Sigmoid colon (tissue), 7 donors: ENCODE measurements at places on chromosomes 16 and 17. TPM values are rescaled to one million over a fixed set of nuclear protein-coding genes. Genes with fewer than 3 reads are reported as not detected.

Gene ITGB3
- 62.7 TPM for total RNA-seq

Gene CCL4
- total RNA-seq, result 0.16 TPM

Gene TCAP
- total RNA-seq, result 0.49 TPM

Gene RAB34
- 148 TPM for total RNA-seq

Gene TUBB3
- 32.1 TPM for total RNA-seq

Gene KRT36
- total RNA-seq, result not detected

Gene VMO1
- total RNA-seq, result 4.1 TPM

Gene AATK
- 0.16 TPM for total RNA-seq

Gene IL21R
- total RNA-seq, result not detected

Gene TEX14
- total RNA-seq, result 0.28 TPM

Gene HBQ1
- total RNA-seq, result not detected

Gene CYGB
- 18.6 TPM for total RNA-seq

DNA sequence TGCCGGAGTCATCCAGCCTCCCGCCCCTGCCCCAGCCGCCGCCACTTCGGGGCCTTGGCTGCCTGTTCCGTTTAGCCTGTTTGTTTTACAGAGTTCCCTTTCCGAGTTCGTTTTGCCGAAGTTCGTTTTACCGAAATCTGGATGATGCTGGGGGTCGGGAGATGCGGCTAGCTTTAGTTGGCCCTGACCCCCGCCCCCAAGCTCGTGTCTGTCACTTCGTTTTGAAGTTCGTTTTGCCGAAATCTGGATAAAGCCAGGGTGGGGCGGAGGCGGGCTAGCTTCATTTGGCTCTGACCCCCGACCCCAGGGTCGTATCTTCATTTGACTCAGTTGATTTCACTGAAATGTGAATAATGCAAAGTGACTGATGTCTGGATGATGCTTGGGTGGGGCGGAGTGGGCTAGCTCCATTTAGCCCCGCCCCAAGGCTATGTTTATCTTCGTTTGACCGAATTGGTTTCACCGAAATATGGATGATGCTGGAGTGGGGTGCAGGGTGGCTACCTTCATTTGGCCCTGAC, 591 bp downstream of the PSMD7 start:
- no peak for DNase-seq
- H3K36me3 ChIP-seq, result peaks cover 34% of the 10 kb centered on the region
- peak overlapping the region; percentile 95 for H3K27ac ChIP-seq
- H3K4me1 ChIP-seq, result peaks cover 22% of the 10 kb centered on the region
- H3K27me3 ChIP-seq, result no peaks in the 10 kb centered on the region
- H3K4me3 ChIP-seq, result peak overlapping the region; percentile 78

DNA sequence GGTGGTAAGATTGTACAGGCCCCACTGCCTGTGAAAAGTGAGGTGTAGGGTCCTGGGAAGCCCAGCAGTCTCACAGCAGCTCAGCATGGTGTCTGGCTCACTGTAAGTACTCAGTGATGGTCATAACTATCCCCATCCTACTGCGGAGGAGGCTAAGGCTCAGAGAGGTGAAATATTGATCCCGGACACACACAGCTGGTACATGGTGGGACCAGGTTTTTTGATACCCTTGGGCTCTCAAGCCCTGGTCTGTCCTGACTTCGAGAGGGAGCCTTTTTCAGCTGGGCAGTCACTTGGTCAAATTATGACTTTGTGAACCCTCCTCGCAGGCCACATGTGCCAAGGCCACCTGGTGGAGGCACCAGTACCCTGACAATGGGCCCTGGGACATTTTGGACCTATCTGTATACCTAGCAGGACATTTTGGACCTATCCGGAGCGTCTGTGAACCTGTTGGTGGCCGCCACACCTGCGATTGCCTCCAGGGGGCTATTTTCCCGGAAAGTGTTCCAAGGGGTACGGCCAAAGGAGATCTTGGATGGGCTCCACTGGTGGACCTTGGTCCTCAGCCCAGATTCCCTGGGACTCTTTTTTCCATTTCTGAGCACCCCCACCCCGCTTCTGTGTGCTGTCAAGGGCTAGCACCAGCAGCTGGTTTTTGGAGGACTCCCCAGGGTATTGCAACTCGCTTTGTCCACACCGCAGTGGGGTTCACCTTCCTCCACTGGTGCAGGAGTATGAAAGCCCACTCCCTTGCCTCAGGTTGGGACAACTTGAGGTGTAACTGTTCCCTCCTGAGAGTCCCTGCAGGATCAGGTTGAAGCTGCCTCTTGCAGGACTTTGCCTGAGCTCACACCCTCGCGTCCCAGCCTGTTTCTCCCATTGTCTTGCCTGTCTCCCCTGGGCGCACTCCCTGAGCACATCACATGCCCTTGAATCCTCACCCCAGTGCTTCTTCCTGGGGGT, 83.6 kb upstream of the NKD1 start:
- H3K4me3 ChIP-seq, result no peak overlapping the region
- H3K4me1 ChIP-seq, result peaks cover 9% of the 10 kb centered on the region
- DNase-seq, result peak; percentile 28
- no peaks in the 10 kb centered on the region for H3K36me3 ChIP-seq
- no peak overlapping the region for H3K27ac ChIP-seq
- H3K27me3 ChIP-seq, result peaks cover 17% of the 10 kb centered on the region

GRCh38 chr17:83203472-83204221, 124.2 kb downstream of the METRNL start:
- no peaks in the 10 kb centered on the region for H3K36me3 ChIP-seq
- H3K4me1 ChIP-seq, result no peaks in the 10 kb centered on the region
- DNase-seq, result peak; percentile 65
- H3K27me3 ChIP-seq, result no peaks in the 10 kb centered on the region
- no peak overlapping the region for H3K4me3 ChIP-seq

- no peaks in the 10 kb centered on the region for H3K36me3 ChIP-seq
- no peak overlapping the region for H3K27ac ChIP-seq
- H3K27me3 ChIP-seq, result no peaks in the 10 kb centered on the region
Observed at GRCh38 chr16:74073456-74073855, 223.2 kb upstream of the PSMD7 start.

- no peaks in the 10 kb centered on the region for H3K36me3 ChIP-seq
- peaks cover 8% of the 10 kb centered on the region for H3K27me3 ChIP-seq
- H3K27ac ChIP-seq, result peak overlapping the region; percentile 69
- H3K4me3 ChIP-seq, result peak overlapping the region; percentile 55
- H3K4me1 ChIP-seq, result peaks cover 18% of the 10 kb centered on the region
Observed at GRCh38 chr17:68600067-68600930, 868 bp downstream of the FAM20A start.

- no peaks in the 10 kb centered on the region for H3K36me3 ChIP-seq
- H3K27ac ChIP-seq, result peak overlapping the region; percentile 15
- H3K4me3 ChIP-seq, result peak overlapping the region; percentile 45
- H3K27me3 ChIP-seq, result peaks cover 8% of the 10 kb centered on the region
Observed at GRCh38 chr16:19883296-19883965, 1.2 kb downstream of the GPRC5B start.

DNA sequence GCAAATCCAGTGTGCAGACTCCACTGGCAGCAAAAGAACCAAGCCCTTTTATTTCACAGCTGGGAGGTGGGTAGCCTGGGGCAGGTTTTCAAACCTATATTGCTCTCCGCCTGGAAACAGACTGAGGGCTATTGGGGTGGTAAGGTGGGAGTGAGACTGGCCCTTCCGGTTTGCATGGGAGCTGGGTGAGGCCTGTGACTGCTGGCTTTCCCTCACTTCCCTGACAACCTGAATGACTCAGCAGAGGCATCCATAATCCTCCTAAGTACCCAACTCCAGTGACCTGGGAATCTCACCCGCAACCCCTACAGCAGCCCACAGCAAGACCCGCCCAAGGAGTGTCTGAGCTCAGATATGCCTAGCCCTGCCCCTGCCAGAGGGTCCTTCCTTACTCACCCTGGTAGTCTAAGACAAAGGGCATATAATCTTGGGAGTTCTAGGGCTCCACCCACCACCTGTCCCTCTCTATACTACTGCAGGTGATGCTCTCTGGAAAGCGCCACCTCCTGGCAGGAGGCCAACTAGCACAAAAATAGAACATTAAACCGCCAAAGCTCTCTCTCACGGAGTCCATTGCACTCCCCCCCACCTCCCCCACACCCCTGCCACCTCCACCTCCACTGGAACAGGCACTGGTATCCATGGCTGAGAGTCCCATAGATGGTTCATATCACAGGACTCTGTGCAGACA, 602.0 kb upstream of the C16orf82 start:
- H3K27me3 ChIP-seq, result no peaks in the 10 kb centered on the region
- H3K36me3 ChIP-seq, result no peaks in the 10 kb centered on the region
- DNase-seq, result no peak
- no peak overlapping the region for H3K4me3 ChIP-seq
- H3K4me1 ChIP-seq, result no peaks in the 10 kb centered on the region

DNA sequence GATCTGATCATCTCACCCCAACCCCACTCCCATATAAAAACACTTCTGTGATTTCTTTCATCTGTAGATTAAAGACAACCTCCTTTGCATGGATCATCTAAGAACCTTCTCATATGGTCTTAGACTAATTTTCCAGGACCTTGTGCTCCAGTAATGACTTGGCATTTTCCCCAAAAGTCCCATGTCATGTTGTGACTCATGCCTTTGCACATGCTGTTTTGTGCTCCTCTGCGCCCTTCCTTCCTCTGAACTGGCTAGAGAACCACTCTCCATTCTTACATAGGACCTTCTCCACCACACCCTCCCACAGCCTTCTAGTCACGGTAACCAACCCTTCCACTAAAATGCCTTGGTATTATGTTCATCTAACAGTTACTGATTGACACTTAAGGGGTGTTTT, 99.5 kb upstream of the AXIN2 start:
- no peaks in the 10 kb centered on the region for H3K36me3 ChIP-seq
- DNase-seq, result no peak
- H3K4me1 ChIP-seq, result no peaks in the 10 kb centered on the region
- no peak overlapping the region for H3K27ac ChIP-seq
- H3K4me3 ChIP-seq, result no peak overlapping the region
- no peaks in the 10 kb centered on the region for H3K27me3 ChIP-seq

DNA sequence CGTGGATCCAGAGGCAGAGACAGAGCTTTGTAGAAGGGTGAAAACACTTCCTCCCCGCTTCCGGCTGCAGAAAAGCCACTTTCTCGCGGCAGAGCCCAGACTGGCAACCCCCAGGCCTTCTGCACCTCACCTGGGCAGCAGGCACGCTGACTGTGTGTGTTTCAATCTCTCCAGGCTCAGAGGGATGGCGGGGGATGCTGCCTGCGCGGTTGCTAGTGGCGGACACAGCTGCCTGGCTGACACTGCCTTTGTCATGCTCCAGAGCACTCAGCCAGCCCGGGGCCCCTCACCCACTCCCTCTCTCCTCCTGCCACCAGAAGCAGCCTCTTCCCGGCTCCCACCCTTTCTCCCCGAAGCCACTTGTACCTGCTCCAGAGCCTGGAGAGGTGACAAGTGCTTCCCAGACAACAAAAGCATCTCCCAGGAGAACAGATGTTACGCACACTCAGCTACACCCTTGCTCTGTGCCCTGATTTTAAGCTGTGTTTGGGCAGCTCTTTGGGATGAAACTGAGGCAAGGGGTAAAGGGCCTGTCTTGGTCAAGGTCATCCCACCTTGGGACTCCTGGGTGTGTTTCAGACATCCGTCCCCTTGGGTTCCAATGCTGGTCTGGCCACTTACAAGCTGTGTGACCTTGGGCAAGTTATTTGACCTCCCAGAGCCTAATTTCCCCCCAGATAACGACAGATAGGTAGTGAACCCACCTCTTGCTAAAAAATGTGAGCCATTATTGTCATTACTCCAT, 9.2 kb upstream of the GLIS2 start:
- DNase-seq, result peak; percentile 69
- no peaks in the 10 kb centered on the region for H3K27me3 ChIP-seq
- peaks cover 23% of the 10 kb centered on the region for H3K4me1 ChIP-seq
- H3K36me3 ChIP-seq, result no peaks in the 10 kb centered on the region

DNA sequence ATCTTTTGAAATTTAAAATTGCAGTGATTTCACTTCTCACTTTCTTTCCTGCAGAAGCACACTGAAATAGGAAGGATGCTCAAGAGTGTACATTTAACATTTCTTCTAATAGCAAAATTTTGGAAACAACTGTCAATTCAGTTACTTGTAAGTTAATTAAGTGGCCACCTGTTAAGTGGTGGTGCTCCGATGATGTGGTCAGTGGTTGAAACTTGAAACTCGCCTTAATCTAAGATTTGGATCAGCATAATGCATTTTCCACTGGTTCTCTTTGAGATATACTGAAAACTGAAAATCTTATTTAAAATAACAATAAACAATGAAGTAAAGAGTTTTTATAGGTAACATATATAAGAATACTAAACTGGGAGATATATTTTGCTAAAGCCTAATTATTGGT, 7.0 kb upstream of the MYH8 start:
- H3K4me1 ChIP-seq, result peaks cover 2% of the 10 kb centered on the region
- H3K27me3 ChIP-seq, result no peaks in the 10 kb centered on the region
- H3K4me3 ChIP-seq, result no peak overlapping the region
- no peak overlapping the region for H3K27ac ChIP-seq

- H3K4me1 ChIP-seq, result peaks cover 8% of the 10 kb centered on the region
- no peak overlapping the region for H3K4me3 ChIP-seq
- no peak overlapping the region for H3K27ac ChIP-seq
- H3K36me3 ChIP-seq, result no peaks in the 10 kb centered on the region
Observed at GRCh38 chr16:78672779-78673556, 573.5 kb downstream of the WWOX start.

DNA sequence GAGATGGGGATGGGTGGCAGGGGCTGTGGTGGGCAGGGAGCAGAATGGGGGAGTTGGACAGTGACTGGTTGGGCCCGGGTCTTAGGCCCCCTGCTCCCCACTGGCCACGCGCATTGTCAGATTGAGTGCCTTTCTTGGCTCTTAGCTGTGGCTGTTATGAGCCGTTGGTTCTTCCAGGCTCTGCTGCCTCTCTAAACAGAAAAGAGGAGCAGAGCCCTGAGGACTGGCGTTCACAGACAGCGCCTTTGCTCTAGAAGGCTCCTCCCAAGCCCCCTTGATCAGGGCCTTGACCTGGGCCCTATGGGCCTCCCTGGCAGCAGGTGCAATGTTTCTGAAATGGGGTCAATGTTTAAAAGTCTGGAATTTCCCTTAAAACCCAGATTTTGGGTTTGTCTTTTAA, 14.8 kb upstream of the NUDT16L1 start:
- no peak for DNase-seq
- H3K27ac ChIP-seq, result no peak overlapping the region
- H3K27me3 ChIP-seq, result no peaks in the 10 kb centered on the region
- H3K4me1 ChIP-seq, result no peaks in the 10 kb centered on the region

DNA sequence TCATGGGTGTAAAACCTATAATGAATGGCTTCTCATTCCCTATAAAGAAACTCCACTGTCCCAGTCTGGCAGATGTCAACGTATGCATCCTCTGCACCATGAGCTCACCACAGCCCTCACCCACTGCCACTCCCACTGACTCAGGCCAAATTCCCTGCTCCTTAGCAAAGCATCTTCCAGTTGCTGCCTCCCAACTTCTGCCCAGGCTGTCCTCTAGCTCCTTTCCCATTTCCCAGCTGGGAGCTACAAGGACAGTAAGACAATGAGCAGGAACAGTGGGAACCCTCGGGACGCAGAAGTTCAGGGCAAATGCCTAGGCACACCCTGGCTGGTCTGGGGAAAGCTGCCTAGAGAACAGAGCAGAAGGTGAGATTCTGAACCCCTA, 9.1 kb upstream of the THAP11 start:
- H3K27me3 ChIP-seq, result no peaks in the 10 kb centered on the region
- H3K4me1 ChIP-seq, result peaks cover 19% of the 10 kb centered on the region
- peaks cover 22% of the 10 kb centered on the region for H3K36me3 ChIP-seq
- no peak for DNase-seq

- no peaks in the 10 kb centered on the region for H3K27me3 ChIP-seq
- peaks cover 23% of the 10 kb centered on the region for H3K4me1 ChIP-seq
- no peaks in the 10 kb centered on the region for H3K36me3 ChIP-seq
- H3K27ac ChIP-seq, result no peak overlapping the region
- no peak for DNase-seq
Observed at GRCh38 chr17:32488177-32488542, 1.4 kb downstream of the CDK5R1 start.

- no peaks in the 10 kb centered on the region for H3K4me1 ChIP-seq
- DNase-seq, result no peak
- no peaks in the 10 kb centered on the region for H3K27me3 ChIP-seq
Observed at GRCh38 chr16:4442371-4442770, 16.7 kb downstream of the DNAJA3 start.
